ENCODE measurements at places on chromosomes 7 and 10.

- no peak for DNase-seq
Observed at GRCh38 chr10:126634911-126635310, 35.6 kb downstream of the C10orf90 start.

GRCh38 chr10:15120523-15120922 lies 23.4 kb downstream of the RPP38 start:
- DNase-seq: no peak

GRCh38 chr10:77977934-77978333 lies 51.4 kb upstream of the DLG5 start:
- no peak for DNase-seq

DNA sequence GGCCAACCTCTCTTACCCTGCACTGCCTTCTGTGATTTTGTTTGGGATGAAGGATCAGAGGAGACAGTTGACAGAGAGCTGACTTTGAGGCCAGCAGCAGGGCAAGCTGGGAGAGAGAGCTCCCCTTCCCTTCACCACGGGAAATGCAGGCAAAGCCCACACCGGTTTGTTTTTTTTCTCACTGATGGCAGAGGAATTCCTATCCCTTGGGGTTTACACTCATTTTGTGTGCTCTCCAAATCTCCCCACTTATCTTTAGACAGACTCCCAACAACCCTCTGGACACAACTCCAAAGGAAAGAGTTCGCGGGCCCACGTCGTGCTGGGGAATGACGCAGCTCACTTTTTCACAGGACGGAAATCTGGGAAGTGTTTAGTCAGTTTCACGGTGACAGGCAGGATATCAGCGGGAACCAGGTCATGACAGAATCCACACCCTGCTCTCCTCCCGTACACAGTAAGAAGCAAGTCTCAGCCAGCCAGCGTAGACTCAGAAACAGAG lies 68.3 kb upstream of the FAM171A1 start:
- DNase-seq: peak; percentile 60

DNA sequence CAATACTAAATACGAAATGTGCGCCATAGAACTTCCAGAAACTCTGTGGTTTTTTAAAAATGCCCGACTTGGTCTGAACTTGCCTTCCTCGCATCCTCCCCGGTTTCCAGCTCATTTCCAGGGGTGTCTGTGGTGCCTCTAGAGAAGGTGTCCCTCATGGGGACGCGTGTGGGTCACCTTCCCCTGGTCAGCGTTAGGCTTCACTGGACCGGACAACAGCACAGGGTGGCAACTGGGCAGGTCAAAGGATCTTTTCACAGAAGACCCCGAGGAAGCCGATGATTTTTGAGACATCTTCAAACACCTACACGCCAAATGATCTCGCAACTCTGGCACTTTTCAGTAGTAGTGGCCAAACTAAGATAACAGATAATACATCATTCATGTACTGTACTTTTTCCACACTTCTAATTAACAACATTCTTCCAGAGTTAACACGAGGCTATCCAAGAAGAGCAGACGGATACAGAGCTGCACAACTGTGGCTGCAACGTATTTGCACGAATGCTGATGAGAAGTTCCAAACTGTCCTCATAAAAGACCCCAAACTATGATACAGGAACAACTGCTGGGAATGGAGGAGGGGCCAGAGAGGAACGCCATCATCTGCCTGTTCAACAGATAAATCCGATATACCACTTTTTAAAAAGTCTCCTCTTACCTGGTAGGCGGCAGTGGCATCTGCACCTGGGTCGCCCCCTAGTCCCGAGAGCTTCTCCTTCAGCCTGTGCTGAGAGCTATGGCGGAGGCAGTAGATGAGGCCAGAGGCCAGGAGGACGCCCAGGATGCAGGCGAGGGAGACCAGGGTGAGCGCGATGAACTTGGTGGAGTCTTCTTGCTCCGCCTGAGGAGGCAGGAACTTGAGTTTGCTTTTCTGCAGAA lies 345.5 kb downstream of the DNAJB6 start:
- no peak for DNase-seq

- DNase-seq: peak; percentile 19
Observed at GRCh38 chr7:134669845-134670373, 23.3 kb downstream of the BPGM start.

- no peak for DNase-seq
Observed at GRCh38 chr7:70587739-70588138, 544.2 kb upstream of the GALNT17 start.

DNA sequence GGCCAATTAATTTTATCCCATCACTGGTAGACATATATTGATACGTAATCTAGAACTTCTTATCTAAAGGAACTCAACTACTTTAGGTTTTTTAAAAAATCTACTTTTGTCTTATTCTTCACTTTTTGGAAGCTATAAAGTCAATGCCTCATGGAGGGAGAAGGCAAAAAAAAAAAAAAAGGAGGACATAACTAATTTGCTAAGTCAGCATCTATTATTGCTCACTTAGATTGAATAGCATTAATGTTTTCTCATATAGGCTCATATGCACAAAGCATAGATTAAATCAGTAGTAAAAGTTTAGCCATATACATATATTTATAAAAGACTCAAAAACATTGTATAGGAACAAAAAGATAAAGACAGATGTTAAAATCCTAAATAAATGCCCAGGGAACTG lies 179.3 kb upstream of the DGKB start:
- no peak for DNase-seq

- peak; percentile 10 for DNase-seq
Observed at GRCh38 chr10:17563452-17563851, 53.7 kb downstream of the HACD1 start.

GRCh38 chr7:155928583-155928982 lies 116.3 kb upstream of the SHH start:
- DNase-seq: no peak

GRCh38 chr7:96269246-96269994 lies 52.5 kb downstream of the SLC25A13 start:
- DNase-seq: no peak

DNA sequence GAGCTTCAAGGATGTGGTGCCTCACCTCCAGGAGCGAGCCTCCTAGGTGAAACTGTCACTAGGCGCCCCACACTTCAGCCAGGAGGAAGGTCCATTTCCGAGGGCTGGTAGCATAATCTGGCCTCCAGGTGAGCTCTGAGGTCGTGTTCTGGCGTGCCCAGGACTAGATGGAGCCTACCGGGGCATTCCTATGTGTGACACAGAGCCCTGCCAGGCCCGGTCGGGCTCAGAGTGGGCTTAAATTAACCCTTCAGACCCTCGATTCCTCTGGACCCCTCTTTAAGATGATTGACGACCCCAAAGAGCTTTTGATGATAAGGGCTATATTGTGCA lies 233.1 kb downstream of the EBF3 start:
- no peak for DNase-seq

DNA sequence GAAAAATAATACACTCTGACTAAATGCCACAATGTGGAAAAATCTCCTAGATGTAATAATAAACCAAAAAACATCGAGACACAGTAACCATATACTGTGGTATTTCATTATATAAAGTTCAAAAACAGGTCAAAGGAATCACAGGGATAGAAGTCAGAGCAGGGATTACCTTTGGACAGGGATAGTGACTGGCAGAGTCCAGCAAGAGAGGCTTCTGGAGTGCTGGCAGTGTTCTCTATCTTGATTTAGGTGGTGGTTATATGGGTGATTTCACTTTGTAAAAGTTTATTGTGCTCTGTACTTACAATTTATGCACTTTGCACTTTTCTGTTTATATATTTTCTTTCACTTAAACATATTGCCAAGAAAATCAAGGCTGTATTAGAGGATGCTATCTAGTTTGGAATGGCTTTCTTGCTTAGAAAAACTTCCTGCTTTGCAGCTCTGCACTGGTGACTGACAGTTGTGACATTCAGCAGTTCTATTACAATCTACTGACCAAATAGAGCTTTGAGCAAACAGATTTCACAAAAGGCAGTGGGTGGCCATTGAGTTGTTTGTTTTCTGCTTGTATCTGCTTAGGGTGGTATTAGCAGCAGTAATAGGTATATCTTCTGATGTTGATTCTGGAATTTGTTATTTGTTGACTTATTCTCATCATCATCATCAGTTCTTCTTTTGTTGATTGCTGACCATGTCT lies 263.6 kb upstream of the LRGUK start:
- DNase-seq: no peak

- peak; percentile 87 for DNase-seq
Observed at GRCh38 chr10:98446661-98447221, at the start of gene HPS1. Gene HPS1 (minus strand): TSS chr10:98446935. CDS start chr10:98443240, 3,695 bp downstream.

DNA sequence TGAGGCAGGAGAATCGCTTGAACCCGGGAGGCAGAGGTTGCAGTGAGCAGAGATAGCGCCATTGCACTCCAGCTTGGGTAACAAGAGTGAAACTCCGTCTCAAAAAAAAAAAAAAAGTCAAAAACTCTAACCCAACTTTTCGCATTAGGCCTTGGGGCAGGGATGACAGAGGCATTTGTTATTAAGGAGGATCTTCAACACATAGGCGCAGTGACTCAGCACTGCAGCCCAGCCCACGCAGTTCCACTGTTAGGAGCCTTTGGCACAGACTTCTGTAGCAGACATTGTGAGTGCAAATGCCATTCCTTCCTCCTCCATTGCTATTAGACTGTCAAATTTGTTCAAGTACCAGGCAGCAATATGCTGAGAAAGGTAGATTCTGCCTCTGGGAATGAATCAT lies 43.1 kb upstream of the KLHL7 start:
- no peak for DNase-seq

DNA sequence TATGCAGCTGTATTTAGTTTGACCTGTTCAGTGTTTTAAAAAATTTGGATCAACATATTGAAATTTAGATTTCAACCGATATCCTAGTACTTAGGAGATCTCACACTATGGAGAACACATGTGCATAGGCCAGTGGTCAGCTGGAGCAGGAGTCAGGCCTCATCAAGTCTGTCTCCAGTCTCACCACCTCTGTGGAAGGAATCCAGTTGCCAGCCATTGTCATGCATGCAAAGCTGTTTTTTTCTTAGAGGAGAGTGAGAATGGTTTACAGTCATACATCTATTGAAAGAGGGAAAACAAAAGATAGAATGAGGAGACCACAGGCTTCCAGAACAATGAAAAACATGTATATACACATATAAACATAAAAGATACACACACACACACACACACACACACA lies 7.6 kb upstream of the CLEC5A start:
- no peak for DNase-seq

- no peak for DNase-seq
Observed at GRCh38 chr10:91805110-91805838, 7.0 kb downstream of the TNKS2 start.

- no peak for DNase-seq
Observed at GRCh38 chr10:78415111-78415510, 381.4 kb downstream of the RPS24 start.

DNA sequence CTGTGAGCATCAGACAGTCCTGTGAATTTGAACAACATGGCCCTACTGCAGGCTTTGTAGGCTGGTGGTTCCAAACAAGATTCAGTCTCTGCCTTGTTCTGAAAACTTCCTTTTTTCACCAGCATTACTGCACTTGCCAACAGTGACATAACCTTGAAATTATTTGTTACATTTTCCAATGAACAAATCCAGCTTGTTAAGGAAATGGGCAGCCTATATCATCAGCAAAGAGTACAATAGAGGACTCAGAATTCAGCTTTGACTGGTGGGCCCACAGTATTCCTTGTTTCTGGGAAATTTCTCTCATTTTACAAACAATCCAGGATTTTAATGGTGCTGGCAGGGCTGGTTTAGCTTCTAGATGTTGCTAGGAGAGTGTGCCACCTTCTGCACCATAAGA lies 703.7 kb upstream of the FZD8 start:
- DNase-seq: peak; percentile 77

DNA sequence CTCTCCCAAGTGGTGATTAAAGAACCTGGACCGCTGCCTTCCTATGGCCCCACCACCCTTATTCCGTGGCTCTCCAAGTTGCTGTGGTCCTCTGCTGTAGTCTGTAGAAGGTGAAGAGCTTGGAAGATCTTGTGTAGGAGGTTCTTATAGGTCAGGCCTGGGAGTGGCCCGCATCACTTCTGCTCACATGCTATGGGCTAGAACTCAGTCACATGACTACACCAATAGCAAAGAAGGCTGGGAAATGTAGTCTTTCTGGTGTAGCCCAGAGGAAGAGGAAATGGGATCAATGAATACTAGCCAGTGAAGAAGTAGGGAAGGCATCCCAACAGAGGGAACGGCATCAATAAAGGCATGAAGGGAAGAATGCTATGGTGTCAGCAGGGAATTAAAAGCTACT lies 41.3 kb upstream of the AOAH start:
- no peak for DNase-seq

All from muscle of leg (tissue), 16 donors.